Mucosa of gallbladder (tissue), 1 donor: ENCODE measurements at places on chromosomes 4 and X. TPM values are rescaled to one million over a fixed set of nuclear protein-coding genes. Genes with fewer than 3 reads are reported as not detected.

Gene RIBC1
- 2.6 TPM for total RNA-seq

Gene NLGN4X
- total RNA-seq: 3.6 TPM

Gene ADRA2C
- total RNA-seq: 6.4 TPM

Gene MAGEB2
- total RNA-seq: not detected

Gene SERTM2
- 0.06 TPM for total RNA-seq

Gene FAM9C
- total RNA-seq: not detected

Gene HPGD
- 37.2 TPM for total RNA-seq

DNA sequence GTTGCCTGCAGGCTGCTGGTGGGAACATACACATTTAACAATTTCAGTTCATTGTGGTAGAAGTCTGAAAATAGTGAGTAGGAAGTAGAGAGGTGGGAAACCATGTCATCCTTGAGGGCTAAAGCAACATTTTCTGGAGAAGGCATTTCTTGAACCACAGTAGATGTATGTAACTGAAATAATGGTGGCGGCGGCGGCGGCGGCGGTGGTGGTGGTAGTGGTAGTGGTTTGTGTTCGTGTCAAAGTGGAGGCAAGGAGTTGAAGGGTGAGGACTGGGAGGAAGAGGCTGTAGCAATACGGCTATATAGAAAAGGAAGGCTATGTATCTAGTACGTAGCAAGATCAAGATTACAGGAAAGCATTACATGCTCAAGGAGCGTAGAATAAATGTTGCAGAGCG lies 1381.6 kb upstream of the TENM3 start:
- DNase-seq: no peak

DNA sequence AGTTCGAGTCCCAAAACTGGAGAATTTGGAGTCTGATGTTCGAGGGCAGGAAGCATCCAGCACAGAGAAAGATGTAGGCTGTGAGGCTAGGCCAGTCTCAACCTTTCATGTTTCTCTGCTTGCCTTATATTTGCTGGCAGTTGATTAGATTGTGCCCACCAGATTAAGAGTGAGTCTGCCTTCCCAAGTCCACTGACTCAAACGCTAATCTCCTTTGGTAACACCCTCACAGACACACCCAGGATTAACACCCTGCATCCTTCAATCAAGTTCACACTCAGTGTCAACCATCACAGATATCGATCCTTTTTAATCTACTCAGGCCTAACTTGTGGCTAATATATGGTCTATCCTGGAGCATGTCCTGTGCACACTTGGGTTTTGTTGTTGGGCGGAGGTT lies 18.0 kb upstream of the MAEA start:
- no peak for DNase-seq

DNA sequence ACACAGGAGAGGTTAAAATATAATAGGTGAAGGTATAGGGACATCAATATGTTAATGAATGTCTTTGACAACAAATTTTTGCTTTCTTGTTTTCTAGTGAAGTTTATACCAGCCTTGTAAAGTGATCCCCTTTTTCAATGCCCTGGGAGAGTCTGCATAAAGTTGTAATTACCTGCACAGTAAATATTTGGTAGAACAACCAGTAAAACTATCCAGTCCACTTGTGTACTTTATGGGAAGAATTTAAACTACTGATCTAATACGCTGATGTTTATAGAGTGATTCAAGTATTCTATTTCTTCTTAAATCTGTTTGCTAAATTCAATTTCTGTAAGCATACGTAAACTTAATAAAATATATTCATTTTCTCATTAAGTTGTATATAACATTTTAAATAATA lies 103.3 kb downstream of the GPM6A start:
- no peak for DNase-seq

- DNase-seq: no peak
Observed at GRCh38 chrX:100316987-100317386, 93.1 kb downstream of the PCDH19 start.

DNA sequence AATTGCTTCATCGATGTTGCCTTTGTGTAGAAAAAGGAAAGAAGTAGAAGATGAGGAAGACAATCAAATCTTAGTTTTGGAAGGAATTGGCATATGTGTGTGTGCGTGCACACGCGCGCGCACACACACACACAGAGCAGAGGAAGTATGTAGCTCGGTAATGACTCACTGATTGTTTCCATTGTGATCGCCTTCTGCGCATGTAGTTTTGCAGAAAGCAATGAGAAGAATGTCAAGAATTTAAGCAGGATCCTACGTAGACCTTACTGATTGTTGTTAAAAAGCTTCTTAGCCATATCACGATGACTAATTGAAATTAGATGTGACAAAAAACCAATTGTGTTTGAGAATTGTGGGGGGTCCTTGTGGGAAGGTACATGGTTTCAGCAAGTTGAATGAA lies 12.8 kb upstream of the LIMCH1 start:
- no peak for DNase-seq

DNA sequence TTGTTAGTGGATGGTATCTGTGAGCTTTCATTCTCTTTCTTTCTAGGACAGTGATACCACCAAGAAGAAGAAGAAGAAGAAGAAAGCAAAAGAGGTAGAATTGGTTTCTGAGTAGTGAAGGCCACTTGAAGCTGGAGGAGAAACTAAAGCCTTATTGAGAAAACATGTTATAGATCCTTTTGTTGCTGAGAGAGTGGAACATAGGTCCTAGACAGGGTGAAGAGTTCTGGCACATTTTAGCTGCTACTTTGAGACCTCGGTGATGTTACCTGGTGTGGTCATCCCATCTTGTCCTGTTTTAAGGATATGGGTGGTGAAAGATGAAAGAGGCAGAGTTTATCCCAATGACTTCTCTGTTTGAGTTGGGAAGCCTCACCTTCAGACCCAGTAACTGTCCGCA lies 14.1 kb downstream of the DKC1 start:
- DNase-seq: no peak

- DNase-seq: peak; percentile 9
Observed at GRCh38 chrX:1466971-1467561, 14.4 kb upstream of the ASMTL start.

GRCh38 chr4:113826421-113826820 lies 64.9 kb upstream of the CAMK2D start:
- DNase-seq: no peak
